ENCODE measurements at places on chromosomes 6 and 20.

DNA sequence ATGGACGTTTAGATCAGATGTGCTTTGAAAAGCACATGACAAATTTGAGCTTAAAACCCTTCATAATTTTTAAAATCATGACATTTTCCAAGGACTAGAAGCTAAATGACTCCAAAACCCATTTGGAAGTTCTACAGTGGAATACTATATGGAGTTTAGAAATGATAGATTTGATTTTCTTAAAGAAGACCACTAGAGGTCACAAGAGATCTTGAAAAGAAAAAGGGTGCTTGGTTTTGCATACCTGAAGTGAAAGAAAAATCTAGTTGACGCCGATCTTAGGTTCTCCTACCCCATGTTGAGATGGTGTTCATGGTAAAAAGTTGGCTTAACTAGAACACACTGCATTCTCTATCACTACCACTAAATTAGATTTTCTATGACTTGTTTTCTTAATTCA, 31.5 kb downstream of the CFAP61 start:
- ATAC-seq, result peak; percentile 48

DNA sequence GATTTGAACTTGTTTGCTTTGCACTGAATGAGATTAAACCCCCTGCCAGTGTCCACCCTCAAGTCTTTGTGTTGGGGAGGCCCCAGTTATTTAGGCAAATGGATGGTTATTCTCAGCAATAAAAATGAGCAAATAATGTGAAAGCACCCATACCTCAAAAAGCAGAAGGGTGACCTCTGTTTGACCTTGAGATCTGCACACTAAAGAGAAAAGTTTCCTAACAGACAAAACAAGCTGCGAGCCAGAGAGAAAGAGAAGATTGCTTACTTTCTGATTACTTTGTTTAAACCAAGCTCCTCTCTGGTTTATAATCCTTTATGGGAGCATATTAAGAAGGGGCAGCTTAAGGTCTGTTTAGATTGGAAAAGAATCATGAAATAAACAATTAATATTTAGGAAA, 30.4 kb upstream of the TRERF1 start:
- ATAC-seq, result no peak

DNA sequence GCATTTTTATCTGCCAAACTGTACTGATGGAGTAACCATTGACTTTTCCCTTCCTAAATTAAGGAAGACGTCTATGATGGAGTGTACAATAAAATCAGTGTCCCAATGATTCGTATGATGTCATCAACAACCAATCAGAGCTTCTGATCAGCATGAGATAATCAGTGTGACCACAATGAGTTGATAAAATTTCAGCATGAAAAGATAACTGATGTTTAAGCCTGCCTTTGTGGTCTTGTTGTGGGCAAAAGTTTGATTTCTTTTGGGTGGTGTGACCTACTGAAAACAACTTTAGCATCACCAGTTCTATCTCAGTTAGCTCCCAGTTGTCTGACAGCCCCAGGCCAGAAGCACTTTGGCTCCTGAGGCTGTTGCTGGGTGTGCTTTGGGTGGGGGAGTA, 3.3 kb downstream of the PCIF1 start:
- no peak for ATAC-seq

DNA sequence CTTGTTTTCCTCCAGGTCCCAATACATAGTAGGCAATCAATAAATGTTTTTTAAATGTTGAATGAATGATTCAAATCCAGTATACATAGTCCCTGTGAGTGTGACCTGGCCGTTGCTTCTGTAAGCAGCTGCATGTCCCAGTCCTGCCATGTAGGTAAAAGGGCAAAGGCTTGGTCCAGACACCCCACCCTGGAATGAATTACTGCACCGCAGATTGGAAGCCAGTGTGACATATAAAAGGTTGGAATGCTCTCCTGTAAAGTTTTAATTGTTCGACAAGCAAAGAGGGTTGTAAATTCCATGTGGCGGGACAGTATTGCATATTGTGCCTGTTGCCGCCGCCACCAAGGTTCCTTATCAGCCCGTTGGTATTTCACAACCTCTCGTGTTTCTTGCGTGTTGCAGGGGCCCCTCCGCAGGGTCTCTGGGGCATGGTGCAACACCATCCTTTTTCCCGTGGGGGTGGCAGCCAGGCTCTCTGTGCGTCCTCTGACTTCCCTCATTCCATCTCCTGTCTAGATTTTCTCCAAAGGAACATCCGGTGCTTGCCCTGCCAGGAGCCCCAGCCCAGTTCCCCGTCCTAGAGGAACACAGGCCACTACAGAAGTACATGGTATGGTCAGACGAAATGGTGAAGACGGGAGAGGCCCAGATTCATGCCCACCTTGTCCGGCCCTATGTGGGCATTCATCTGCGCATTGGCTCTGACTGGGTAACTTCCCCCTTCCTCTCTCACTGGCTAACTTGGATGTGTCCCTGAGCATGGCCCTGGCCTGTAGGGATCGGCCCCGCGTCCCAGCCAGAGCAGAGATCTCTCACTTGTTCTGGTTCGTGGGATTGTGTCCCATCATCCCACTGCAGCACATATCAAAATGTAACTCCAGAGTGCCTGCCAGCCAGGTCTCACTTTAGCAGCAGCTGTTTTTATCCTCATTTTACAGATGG, 20.3 kb downstream of the POFUT1 start:
- ATAC-seq, result no peak

- ATAC-seq, result no peak
These were observed 65.8 kb downstream of the REV3L start for GRCh38 chr6:111417181-111417585.

DNA sequence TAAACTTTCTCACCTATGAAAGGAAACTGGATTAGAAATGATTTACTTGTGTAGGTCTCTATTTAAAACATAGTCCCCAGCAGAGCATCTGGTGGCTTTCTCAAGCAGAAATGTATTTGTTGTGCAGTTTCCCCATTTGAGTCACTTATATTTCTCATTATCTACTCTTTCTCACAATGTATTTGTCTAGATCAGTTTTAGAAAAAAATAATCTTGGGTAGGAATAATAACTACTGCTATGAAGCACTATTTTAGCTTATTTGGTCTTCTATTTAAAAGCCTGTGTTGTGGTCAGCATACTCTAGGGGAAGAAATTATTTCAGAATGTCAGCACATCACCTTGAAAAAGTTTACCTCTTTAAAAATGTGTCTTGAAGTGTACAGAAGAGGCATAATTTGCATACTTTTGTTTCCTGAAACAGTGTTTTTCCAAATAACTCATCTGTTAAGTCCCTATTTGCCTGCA, 60.9 kb upstream of the PRL start:
- no peak for ATAC-seq

- no peak for ATAC-seq
These were observed 102.8 kb downstream of the PREP start for GRCh38 chr6:105300090-105300489.

DNA sequence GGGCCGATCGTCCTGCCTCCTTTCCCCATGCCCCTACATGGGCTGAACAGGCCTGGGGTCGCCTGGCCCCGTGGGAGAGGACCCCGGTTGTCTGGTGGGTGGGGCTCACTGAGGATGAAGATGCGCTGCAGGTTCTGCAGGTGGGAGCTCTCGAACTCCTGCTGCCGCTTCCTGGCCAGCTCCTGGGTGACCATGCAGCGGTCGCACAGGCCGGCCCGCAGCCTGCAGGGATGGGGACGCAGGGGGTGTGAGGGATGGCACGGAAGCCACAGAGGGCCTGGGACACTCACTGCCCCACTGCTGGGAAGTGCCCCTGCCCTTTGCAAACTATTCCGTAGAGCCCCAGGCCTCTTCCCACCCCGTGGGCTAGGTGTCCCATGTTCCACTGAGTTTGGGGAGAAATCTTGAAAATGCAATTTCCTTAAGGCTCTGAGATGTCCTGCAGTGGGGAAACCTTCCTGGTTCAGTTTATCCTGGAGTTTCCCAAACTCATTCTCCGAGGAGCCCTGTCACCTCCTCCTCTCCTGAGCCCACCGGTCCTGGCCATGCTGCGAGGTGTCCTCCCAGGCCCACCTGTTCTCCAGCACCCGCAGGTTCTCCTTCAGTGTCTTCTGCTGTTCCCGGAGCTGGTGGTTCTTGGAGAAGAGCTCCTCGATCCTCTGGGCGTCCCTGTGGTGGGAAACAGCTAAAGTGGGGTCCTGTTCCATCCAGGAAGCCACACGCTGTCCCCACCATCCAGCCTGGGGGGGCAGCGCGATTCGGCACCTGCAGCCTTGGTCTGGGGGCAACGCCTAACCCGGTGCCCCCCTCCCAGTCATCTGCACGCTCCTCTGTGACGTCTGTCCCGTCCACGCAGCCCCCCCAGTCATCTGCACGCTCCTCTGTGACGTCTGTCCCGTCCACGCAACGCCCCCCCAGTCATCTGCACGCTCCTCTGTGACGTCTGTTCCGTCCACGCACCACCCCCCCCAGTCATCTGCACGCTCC, 9.9 kb upstream of the CABLES2 start:
- ATAC-seq, result no peak

- ATAC-seq, result peak; percentile 3
These were observed 838 bp downstream of the TNFAIP3 start for GRCh38 chr6:137867685-137868509.

GRCh38 chr20:48129345-48129942, 344.2 kb upstream of the SULF2 start:
- ATAC-seq, result no peak

GRCh38 chr6:150271501-150272263, 97.1 kb upstream of the IYD start:
- no peak for ATAC-seq

- ATAC-seq, result peak; percentile 63
These were observed 5.4 kb downstream of the TGM3 start for GRCh38 chr20:2301164-2301622.

DNA sequence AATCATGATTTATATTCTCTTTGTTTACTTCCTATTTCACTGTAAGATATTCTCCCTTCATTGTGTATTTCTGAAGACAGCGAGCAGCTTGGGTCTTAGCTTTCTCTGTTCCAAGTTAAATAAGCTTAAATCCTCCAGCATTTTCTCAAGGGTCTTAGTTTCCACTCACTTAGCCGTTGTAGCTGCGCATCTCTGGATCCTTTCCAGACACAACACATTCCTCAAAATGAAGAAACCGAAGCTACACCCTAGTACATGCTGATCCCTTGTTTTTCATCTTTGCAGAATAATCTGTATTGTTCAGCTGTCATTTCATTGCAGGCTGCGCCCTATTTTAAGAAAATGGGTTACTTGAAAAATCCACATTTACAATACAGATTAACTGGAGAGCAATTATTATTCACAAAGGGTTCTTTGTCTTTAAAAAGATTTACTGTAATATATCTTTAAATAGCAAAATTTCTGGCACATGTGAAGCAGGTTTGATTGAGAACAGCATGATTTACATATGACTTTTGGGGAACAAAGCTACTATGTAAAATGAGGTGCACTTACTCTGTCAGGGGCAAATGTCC, 375.8 kb downstream of the QKI start:
- ATAC-seq, result no peak

DNA sequence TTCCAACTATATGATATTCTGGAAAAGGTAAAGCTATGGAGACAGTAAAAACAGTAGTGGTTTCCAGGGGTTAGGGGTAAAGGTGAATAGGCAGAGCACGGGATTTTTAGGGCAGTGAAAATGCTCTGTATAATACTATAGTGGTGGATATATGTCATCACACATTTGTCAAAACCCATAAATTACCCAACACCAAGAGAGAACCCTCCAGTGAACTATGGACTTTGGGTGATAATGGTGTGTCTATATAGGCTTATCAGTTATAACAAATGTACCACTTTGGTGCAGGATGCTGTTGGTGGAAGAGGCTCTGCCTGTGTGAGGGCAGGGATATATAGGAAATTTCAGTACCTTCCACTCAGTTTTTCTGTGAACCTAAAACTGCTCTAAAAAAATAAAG, 149.9 kb downstream of the GPX5 start:
- no peak for ATAC-seq

Measured in activated CD4-positive, CD25-positive, alpha-beta regulatory T cell treated with anti-CD3 and anti-CD28 coated beads, Interleukin-2, amount 50 U/mL, for 24 hours (primary cell).